ENCODE measurements at places on chromosomes 7 and 10.
A peak's percentile ranks its signal among the peaks of the same experiment; 100 is the strongest.

GRCh38 chr10:97518301-97519043, 19.7 kb downstream of the UBTD1 start:
- DNase-seq = peak; percentile 27

DNA sequence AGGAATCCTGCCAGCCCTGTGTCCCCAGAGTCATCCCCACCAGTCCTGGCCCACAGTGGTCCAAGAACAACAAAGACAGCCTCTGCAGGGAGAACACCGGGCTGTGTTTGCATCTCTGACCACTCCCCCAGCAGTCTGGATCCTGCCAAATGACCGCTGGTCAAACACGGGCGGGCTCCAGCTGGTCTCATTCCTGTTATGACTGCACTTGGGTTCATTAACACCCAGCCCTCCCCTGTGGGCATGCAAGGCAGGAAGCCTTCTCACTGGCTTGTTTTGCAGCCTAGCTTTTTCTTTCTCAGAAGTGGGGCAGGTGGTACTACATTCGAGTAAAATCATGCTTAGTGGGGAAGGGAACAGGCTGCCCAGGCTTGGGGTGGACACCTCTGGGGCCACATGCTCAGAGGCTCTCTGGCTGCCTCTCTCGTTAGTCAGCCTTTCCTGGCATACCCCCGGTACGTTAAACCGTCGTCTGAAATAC, 190.0 kb downstream of the PLXNA4 start:
- DNase-seq = no peak

DNA sequence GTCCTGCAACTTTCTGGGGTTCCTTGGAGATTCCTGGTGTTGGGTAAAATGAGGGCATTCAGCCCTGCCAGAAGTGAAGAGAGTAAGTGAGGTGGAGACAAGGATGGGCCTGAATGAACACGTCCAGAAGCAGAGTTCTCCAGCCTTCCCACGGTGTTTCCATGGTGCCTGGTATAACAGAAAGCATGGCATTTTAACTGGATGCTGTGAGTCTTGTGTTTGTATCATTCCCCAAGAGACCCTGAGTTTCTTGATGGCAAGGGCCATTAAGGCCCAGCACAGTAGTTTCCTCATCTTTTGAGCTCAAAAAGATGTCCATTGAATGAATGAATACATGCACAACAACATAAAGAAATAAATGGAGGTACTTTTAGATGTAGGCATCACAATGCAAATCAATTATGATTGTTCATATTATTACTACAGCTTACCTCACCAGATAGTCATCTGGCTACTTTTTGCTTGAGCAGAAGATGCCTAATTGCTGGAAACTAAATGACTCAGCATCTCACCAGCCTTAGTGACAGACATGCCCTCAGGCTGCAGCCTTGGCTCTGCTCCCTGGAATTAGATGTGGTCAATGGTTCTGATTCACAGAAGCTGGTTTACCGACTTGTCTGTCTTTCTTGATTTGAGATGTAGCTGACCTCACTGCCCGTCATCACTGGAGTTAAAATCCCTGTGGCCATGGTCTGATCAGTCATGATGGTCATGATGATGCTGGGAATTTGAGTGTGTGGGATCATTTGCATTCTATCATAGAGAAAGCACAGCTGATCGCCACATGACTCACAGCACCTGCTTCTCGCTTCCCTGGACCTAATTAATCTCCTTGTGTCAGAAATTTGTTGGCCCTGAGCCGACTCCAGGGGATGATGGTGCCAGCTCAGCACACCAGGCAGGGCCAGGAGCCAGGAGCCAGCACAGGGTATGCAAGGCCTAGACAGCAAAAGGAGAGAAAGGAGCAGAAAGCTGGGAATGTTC, 83.9 kb downstream of the CXCL12 start:
- peak; percentile 100 for DNase-seq

DNA sequence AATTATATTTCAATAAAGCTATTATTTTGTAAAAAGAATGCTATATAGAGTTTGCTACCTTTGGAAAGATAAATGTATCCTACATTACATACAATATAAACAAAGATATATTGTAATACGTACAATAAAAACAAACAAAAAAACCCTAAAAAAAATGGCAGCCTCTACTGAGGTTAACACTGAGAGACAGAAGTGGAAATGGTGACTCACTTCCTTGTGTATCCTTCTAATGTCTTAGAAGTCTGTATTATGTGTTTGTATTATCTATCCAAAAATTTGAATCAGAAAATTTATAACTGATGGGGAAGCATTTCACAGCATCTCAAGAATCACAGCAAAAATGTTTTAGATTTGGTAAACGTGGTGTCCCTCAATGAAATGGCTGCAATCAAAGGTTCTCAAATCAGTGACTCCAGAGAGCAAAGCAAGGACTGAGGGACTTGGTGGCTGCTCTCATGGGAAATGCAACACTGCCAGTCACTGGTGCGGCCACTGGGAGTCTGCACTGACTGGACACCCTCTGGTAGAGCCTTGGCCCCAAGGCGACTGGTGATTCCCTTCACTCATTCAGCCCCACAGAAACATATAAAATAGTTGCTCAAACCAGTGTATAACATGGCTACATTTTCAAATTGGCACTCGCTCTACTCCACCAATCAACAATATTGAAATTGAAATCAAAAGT, 53.8 kb downstream of the PANK1 start:
- DNase-seq = peak; percentile 52

- no peak for DNase-seq
These were observed 168.9 kb downstream of the TWIST1 start for GRCh38 chr7:18948521-18948920.

DNA sequence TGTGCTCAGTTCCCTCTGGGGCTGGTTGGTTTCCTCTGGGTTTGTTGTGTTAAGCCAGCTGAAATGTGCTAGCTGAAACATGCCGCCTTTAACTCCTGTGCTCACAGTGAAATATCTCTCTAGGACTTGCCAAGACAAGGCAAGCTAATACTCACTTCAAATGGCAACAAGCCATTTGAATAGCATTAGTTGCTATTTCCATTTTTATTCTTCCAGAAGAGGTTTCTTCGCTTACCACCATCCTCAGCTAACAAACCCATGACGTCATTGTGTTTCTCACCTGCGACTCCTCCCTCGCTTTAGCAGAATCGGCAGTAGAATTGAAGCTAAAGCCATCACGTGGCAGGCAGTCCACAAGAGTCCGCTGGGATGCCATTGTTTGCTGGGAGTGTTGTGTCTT, 61.3 kb downstream of the ZNF22 start:
- DNase-seq = no peak
